Stimulated activated CD8-positive, alpha-beta memory T cell treated with anti-CD3 and anti-CD28 coated beads, Interleukin-15, amount 100 ng/mL, for 48 hours (primary cell): ENCODE measurements at places on chromosomes 6 and 20.

DNA sequence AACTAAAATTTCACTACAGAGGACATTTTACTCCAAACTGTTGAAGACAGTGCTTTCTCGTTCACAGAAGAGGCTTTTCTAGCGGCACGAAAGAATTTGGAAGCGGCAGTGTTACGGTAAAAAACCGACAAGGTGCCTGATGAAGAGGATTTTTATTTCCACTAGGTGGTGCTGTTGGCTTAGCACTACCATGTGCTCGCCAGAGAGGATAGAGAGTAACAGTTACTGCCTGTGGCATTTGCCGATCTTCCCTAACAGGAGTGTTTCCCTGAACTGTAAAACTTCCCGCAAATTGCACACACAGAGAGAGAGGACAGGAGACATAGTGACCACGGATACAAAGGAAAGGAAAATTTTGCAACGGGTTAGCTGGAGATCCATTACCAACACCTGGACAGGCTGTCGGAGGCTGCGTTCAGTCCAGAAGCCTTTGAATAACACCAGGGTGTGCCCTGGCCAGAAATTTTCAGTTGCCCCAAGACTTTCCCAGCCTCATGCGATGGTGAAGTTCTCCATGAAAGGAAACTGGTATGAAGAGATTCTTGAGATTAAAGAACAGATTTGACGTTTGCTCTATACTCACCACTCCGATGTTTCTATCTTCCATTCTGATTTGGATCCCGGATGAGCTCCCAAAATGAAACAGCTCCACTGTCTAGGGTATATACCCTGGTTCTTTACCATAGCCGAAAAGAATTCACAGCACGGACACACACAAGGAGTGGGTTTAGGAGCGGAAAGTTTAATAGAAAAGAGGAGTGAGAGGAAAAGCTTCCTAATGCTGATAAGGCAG lies 48.1 kb downstream of the HLA-DPB1 start:
- no peak for DNase-seq

DNA sequence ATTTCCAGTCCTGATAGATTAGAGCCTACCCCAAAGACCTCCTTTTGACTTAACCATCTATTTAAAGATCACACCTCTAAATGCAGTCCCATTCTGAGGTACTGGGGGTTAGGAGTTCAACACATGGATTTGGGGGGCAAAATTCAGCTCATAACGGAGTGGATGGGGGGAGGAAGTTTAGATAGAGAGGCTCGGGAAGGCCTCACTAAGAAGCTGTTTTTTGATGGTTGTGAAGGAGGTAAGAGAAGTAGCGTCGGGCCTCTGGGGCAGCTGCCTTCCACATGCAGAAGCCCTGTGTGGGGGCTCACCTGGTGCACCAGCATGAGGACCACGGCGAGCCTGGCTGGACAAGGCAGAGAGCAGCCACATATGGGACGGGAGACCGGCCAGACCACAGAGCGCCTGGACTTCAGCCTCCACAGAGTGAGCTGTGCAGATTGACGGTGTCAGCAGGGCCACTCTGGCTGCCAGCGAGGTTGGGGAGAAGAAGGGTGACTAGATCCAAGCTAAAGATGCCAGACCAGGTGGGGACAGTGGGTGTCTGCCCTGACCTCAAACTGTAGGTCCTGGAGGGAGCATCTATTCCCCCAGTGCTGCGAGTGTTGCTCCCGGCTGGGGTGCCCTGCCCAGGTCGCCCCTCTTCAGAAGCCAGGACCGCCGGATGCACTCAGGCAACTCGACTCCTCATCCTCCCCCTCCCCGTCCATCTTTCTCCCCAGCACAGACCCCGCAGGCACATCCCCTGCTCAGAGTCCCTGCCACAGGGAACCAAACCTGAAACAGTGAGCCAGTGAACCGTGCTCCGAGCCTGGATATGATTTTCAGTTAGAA lies 5.1 kb upstream of the SYNJ2 start:
- no peak for DNase-seq

- no peak for DNase-seq
These were observed 251.9 kb downstream of the UST start for GRCh38 chr6:148998704-148999103.

DNA sequence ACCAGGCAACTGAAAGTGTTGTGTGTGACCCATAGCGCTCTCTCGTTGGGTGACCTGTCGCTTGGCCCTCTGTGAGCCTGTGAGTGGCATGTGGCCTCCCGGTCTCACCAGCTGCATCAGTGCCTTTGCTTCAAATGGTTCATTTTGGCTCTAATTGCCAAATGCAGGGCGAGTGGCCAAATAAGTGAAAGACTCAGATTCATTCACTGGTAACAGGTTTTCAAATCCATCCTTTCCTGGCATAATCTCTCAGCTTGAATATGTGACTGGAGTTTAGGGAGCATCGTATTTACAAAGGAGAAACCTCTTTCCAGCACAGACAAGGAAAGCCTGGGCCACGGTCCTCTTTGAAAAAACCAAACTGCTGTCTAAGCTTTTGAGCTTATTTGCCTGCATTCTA lies 321.6 kb upstream of the QKI start:
- no peak for DNase-seq

DNA sequence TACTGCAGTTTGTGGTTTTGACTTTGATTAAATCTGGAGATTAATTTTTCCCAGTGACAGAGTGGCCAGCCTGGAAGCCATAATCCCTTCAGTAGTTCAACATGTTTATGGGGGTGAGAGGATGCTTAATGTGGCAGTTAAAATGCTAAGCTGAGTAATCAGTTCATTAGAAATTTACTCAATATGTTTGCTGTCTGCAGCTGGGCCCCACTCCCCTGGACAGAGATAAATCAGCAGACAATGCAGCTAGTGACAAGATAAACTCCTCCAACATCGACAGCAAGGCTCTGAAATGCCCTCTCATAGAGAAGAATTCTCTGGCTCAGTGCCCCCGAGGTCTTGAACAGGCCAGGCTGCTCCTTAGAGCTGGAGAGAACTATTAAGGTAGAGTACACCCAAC lies 101.9 kb downstream of the LRFN2 start:
- DNase-seq = no peak
